ENCODE measurements at places on chromosomes 2 and 18.

GRCh38 chr2:39481611-39482010 lies 44.5 kb upstream of the MAP4K3 start:
- no peak for DNase-seq

- no peak for DNase-seq
Observed at GRCh38 chr18:79069717-79070151, 540 bp downstream of the ATP9B start.

- DNase-seq = no peak
Observed at GRCh38 chr2:112713585-112713925, 7.3 kb upstream of the NT5DC4 start.

DNA sequence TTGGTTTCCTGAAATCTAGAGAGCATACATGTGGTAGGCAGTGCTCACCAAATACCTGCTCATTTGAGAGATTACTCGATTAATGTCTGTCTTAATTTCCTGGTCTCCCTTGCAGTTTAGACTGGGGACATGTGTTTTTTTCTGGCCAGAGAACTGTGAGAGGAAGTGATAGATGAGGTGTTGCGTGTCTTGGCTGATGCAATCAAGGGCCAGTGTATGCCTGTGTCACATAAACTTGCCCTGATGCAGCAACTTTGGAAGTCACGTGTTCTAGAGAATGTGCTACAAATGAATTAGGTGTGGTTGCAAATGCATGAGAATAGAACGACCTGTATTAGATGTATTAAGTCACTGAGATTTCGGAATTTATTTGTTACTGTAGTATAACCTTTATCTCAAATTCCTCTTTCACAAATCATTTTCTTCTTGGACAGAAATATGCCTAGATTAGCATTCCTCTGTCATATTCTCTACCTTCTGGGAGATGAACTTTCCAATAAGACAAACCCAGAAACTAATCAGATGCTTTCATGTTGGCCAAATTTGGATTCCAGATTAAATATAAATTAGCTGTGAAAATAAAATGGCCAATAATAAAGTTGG lies 9.9 kb upstream of the IL1A start:
- no peak for DNase-seq

GRCh38 chr2:218036371-218036770 lies 32.7 kb upstream of the RUFY4 start:
- DNase-seq = no peak

- no peak for DNase-seq
Observed at GRCh38 chr2:235504441-235505180, 10.8 kb downstream of the AGAP1 start.

GRCh38 chr2:29033172-29033571 lies 41.2 kb downstream of the PCARE start:
- no peak for DNase-seq
